KG1 (cell line): ENCODE measurements at places on chromosomes 16 and 17.

DNA sequence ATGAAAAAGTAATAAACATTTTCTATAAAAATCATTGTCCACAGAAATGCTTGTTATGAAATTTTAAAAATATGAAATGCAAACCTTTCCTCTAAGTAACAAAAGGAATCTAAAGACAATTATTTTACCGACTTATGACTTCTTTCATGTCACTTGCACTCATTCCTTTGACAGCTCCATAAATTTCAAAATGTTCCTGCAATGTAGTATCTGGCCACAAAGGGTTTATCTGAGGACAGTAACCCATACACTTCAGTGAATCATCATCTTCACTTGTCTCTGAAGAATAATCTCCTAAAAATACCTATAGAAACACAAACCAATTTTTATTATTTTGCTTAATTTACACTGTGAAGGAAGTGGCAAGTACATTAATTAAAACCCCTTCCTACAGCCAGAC, 25.6 kb upstream of the ABCA10 start:
- no peak for DNase-seq

DNA sequence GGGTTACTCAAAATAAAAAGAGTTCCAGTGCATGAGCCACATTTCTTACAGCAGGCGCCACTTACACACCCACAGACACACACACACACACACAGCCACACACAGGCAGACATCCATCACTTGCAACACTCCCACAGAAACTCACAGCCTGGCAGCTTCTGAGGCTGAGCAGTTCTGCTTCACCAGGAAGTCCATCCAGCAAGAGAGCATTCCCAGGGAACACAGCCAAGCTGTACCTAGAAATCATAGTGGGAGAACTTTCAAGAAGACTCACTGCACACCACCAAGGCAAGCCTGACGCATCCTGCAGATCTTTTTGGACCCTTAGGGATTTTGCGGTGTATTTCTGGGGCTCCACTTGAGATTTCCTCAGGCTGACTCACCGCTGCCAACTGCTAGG, 140.9 kb upstream of the WSB1 start:
- no peak for DNase-seq

DNA sequence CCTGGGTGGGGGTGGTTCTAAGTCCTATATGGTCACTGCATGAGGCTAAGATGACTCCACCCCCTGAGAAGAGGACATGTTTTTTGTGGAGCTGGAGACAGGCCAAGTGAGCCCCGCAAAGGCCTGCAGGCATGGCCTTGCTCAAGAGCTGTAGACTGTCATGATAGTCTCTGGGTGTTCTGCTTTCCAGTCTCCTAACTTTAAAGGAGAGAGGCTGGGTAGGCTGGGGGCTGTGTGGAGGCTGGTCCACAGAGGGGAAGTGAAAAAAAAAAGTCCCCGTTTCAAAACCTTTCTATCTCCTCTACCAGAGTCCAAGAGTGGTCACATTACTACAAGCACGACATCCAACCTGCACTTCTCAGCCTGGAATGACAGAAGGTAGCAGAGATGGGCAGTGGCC, 27.1 kb downstream of the CDRT4 start:
- no peak for DNase-seq

- DNase-seq, result no peak
These were observed 40.8 kb downstream of the CCDC57 start for GRCh38 chr17:82171750-82172375.

GRCh38 chr17:5181509-5182305, 10.0 kb downstream of the ZNF594 start:
- no peak for DNase-seq

DNA sequence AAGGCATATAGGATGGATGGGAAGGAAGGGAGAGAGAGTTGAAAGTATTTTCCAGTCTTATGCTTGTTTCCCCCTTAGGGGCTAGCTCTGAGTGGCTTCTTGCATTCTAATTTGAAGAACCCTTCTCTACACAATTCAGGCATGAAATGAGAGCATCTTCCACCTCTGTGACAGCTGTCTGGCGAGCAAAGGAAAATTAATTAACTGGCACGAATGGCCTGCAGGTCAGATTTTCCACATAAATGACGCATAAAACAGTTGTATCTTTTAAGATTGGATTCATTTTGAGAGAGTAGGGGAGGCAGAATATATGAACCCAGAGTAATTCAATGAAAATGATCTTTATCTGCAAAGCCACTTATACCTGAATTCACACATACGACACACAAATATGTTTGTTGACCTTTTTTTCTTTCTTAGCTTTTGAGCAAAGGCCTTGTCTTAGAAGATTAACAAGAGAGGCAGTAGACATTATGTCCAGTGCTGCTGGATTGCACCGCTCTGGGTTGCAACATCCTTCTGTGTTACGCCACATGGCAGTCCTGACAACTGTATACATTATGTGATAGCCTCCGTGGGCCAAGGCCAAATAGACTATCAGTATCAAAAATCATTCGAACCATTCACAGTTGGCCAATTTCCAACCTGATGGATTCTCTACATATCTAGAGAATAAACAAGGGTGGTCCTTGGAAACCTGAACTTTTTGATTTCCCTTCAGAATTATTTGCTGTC, 173.0 kb upstream of the GOT2 start:
- DNase-seq, result no peak
